ENCODE measurements at places on chromosomes 1 and 21. TPM values are rescaled to one million over a fixed set of nuclear protein-coding genes. Genes with fewer than 3 reads are reported as not detected.

Gene CREG1
- 25.9 TPM for total RNA-seq

Gene LCK
- 0.57 TPM for total RNA-seq

Gene PTPRU
- 0.72 TPM for total RNA-seq

Gene KCNK2
- total RNA-seq: 0.28 TPM

Measured in Panc1 (cell line).